ENCODE measurements at places on chromosomes 7 and 10.

GRCh38 chr10:29719281-29719675 is 84.5 kb upstream of the SVIL start:
- DNase-seq, result peak; percentile 70

DNA sequence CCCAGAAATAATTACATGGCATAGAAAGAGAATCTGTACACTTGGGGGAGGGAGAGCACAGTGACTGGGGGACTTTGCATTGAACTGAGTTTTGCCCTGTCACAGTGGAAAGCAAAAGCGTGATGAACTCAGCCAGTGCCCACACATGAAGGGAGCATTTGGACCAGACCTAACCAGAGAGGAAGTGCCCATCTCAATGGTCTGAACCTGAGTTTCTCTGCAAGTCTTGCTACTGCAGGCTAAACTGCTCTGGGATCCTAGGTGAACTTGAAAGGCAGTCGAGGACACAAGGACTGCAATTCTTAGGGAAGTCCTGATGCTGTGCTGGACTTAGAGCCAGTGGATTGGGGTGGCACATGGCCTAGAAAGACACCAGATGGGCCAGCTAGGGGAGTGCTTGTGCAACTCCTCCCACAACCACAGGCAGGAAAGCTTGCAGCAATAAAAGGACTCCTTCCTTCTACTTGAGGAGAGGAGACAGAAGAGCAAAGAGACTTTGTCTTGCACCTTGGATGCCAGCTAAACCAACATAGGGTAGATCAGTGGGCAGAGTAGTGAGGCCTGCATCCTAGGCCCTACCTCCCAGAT is 259.0 kb downstream of the GRM8 start:
- DNase-seq, result no peak

- no peak for DNase-seq
Observed at GRCh38 chr10:137031-137430, 1.8 kb downstream of the ZMYND11 start.

DNA sequence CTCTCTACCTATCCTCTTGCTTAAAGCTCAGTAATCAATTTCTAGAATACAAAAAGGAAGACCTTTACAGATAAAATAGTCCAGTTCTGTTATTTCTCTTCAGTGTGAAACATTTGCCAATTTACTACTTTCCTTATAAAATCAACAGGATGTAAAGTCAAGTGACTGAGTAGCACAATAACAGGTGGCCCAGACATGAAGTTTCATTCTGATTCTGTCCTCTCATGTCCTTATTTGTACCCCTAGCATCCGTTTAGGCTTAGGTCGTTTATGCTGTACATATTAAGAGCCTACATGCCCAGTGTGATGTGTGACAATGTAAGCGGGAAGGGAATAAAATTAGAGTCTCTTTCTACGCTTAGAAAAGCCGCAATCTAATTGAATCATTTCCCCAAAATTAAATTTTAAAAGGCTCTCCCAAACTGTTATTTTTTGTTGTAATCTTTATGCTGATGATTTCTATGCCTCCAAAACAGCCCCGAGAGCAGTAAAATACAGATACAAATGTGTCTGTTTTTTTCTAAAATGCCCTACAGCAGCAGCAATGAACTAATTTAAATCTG is 29.1 kb downstream of the EPC1 start:
- no peak for DNase-seq

DNA sequence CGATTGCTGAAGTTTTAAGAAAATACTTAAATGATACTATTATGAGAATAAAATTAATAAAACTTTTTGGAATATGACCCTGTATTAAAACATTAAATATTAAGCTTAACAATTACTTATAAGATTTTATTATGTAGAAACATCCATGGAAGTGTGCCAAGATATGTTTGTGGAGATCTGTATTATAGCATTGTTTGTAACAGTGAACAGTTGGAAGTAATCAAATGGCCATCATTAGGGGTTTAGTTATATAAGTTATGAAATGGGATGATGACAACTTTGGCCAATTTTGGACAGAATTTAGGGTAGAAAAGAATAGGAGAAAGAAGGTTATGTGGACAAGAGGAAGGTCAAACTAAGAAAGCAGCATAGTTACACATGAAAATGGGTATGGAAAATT is 88.0 kb downstream of the AKAP9 start:
- no peak for DNase-seq

- no peak for DNase-seq
Observed at GRCh38 chr7:99669782-99670181, 10.0 kb downstream of the CYP3A5 start.

GRCh38 chr10:17041626-17042520 is 87.7 kb downstream of the CUBN start:
- no peak for DNase-seq

- no peak for DNase-seq
Observed at GRCh38 chr7:117138981-117139380, 183.9 kb downstream of the WNT2 start.

Measured in kidney glomerular epithelial cell (primary cell).